Stimulated activated CD4-positive, alpha-beta T cell treated with anti-CD3 and anti-CD28 coated beads, Interleukin-4, amount 100 ng/mL, for 24 hours (primary cell): ENCODE measurements at places on chromosomes 4 and X.

DNA sequence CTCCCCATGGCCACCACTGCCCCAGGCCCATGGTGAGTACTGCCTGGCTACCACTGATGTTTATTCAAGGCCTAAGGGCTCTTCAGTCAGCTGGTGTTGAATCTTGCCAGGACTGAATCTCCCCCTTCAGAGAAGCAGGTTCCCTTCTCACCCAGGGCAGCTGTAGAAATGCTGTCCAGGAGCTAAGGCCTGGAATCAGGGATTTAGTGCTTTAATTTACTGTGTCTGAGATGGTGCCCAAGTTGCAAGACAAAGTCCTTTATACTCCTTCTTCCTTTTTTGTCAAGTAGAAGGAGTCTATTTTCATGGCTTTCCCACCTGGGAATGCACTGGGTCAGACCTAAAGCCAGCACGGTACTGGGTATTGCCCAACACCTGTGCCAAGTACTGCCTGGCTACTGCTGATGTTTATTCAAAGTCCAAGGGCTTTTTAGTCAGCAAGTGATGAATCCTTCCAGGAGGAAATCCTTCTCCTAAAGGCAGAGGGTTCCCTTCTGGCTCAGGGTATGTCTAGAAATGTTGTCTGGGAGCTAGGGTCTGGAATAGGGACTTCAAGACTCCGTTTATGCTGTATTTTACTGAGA lies 117.6 kb upstream of the ATOH1 start:
- no peak for DNase-seq

DNA sequence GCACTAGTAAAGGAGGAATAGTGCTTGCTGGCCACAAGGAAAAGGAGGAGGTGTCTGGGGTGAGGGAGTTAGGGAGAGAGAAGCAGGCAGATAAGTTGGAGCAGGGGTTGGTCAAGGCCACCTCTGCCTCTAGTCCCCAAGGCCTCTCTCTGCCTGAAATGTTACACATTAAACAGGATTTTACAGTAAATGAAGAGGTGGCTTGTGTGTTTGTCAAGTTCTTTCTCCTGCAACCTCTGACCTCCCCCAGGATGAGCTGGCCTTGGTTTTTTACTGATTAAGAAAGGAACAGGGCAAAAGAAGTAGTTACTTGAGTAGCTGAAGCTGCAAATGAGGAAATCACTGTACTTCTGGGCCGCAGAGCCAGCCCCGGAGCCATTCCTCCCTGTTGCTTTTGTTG lies 2.0 kb downstream of the GJB1 start:
- DNase-seq: no peak

GRCh38 chrX:1484638-1485019 lies 31.9 kb upstream of the ASMTL start:
- DNase-seq: no peak

- DNase-seq: no peak
Measured at GRCh38 chr4:11635342-11635741, 206.6 kb upstream of the HS3ST1 start.

- peak; percentile 41 for DNase-seq
Measured at GRCh38 chr4:8435656-8436121, 4.8 kb downstream of the ACOX3 start.

- DNase-seq: no peak
Measured at GRCh38 chrX:11381464-11381863, 88.3 kb downstream of the AMELX start.

DNA sequence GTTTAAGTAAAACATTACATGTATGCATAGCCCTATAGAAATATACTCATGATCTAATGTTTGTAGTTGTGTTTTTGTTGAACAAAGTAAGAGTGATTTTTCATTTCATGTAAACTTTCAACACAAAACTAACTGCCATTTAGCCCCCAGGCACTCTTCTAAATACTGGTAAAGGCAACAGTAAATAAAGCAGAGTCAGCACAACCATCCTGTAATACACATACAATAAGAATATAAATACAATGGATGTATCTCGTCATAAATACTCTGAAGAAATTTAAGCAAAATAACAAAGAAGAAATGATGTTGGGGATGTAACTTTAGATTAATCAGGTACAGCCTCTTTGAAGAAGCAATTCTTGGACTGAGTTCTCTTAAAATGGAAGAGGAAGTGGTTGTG lies 821.2 kb downstream of the ARAP2 start:
- DNase-seq: no peak

- DNase-seq: no peak
Measured at GRCh38 chrX:50967736-50968135, 57.2 kb downstream of the BMP15 start.

- no peak for DNase-seq
Measured at GRCh38 chr4:110636171-110636679, 13.3 kb upstream of the PITX2 start.

DNA sequence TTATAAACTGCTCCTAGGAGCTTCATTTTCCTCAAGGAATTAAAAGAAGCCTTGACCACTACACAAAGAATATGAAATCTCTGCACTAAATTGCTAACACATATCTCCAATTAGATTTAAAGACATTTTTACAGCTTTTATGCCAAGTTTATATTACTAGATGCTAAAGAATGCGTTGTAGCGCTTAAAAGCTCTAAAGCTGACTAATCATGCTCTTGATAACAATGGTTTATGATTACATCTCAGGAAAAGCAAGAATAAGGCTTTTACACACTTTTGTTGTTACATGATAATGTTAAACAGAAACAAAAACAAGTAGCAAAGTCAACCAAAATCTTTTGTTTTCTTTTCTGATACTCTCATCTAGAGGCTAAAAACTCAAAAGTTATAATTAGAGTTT lies 44.7 kb downstream of the SLC10A7 start:
- DNase-seq: no peak

- DNase-seq: no peak
Measured at GRCh38 chrX:110944311-110944750, 148.7 kb upstream of the CHRDL1 start.

DNA sequence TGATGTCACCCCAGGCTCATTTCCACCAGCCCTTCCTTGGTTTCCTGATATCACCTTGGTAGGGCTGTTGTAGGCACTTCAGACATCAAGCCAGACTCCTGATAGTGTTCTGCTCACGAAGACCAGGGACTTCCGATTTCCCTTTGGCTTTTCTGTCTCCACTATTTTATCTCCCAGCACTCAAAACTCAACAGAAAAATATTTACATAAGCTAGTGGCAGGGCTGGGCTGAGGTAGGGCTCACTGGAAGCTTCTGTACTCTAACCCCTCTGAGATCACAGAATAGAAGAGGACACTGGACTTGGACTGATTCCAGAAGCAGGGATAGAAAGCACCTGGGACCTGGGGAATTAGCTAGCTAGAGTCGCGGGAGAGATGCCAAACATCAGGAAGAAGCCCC lies 34.4 kb upstream of the EFNB1 start:
- DNase-seq: no peak

GRCh38 chr4:77012726-77013125 lies 63.1 kb downstream of the CCNI start:
- no peak for DNase-seq
